ENCODE measurements at places on chromosomes 3 and 15.

DNA sequence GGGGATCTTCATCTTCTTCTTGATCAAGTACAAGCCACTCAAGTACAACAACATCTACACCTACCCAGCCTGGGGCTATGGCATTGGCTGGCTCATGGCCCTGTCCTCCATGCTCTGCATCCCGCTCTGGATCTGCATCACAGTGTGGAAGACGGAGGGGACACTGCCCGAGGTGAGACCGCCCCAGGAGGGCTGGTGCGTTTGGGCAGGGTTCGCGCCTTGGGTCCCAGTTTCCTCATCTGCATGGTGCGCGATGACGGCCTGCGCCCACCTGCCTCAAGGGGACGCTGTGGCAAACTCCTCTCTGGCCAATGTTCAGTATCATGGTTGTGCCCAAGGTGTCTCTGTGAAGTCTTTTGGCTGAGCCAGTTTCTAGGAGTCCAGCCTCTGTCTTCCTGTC is 57.5 kb upstream of the SLC6A1 start:
- DNase-seq, result no peak

- no peak for DNase-seq
These were observed 72.7 kb downstream of the IL1RAP start for GRCh38 chr3:190586631-190587011.

GRCh38 chr3:18666655-18667054 is 241.5 kb upstream of the SATB1 start:
- DNase-seq, result no peak

GRCh38 chr15:70248116-70249025 is 150.7 kb upstream of the TLE3 start:
- peak; percentile 26 for DNase-seq

- DNase-seq, result no peak
These were observed 377.3 kb downstream of the MECOM start for GRCh38 chr3:169286214-169286613.

DNA sequence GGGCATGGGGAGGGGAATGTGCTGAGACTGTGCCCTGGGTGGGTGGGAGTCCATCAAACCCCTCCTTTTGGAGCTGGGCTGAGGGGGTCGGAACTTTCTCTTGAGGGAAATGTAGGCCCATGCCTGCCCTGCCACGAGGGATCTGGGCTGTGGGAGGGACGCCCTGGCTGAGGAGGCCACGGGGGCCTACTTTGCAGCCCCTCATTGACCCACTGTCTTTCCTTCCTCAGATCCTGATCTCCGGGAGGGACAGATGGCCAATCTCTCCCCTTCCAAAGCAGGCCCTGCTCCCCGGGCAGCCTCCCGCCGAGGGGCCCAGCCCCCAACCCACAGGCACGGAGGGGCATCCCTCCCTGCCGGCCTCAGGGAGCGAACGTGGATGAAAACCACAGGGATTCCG is 25.3 kb downstream of the LOXL1 start:
- DNase-seq, result no peak

GRCh38 chr15:98888820-98889479 is 118.6 kb downstream of the PGPEP1L start:
- DNase-seq, result no peak

GRCh38 chr15:79736435-79737000 is 160.3 kb downstream of the MTHFS start:
- no peak for DNase-seq

- DNase-seq, result no peak
These were observed 17.1 kb downstream of the SETMAR start for GRCh38 chr3:4320096-4320911.

GRCh38 chr3:73404435-73404834 is 220.3 kb downstream of the PDZRN3 start:
- DNase-seq, result no peak

- DNase-seq, result no peak
These were observed 775.9 kb downstream of the SQOR start for GRCh38 chr15:46410705-46411104.

DNA sequence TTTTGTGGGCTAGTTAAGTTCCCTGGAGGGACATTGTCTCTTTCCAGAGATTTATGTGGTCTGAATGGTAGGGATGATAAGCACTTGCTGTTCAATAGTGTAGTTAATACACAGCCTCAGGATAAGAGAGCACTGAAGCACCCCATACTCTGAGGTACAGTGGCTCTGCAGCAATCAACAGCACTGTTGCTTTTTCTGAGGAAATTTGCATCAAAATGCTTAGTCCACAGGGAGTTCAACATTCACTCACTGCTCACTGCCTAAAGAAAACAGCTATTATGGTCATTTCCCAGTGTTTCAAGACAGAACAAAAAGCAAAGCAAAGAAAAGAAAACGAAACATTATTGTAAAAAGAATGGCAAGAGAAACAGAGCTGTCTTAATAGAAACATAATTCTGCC is 441.9 kb downstream of the PLOD2 start:
- no peak for DNase-seq

GRCh38 chr15:95840004-95840403 is 490.5 kb upstream of the NR2F2 start:
- no peak for DNase-seq

DNA sequence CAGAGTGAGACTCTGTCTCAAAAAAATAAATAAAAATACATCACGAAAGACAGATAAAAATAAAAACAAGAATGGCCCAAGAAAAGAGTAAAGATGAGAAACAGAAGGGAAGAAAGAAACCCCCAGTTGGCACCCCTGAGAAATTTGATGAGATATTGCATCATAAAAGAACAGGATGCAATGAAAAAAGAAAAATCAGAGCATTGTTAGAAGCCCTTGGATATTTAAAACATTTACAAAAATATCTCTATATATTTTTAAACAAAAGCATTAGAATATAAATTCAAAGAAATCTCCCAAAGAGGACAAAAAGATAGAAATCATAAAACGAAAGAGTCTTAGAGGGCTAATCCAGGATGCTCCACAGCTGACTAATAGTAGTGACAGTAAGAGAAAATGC is 18.6 kb upstream of the ZBTB38 start:
- no peak for DNase-seq

Measured in NCI-H1105 treated with DMSO at 0.1 percent for 48 hours (cell line).